Prostate gland (tissue), 2 donors: ENCODE measurements at places on chromosomes 6 and 20. TPM values are rescaled to one million over a fixed set of nuclear protein-coding genes. Genes with fewer than 3 reads are reported as not detected.

C20orf144 gene
- 0.91 TPM for total RNA-seq

DNA sequence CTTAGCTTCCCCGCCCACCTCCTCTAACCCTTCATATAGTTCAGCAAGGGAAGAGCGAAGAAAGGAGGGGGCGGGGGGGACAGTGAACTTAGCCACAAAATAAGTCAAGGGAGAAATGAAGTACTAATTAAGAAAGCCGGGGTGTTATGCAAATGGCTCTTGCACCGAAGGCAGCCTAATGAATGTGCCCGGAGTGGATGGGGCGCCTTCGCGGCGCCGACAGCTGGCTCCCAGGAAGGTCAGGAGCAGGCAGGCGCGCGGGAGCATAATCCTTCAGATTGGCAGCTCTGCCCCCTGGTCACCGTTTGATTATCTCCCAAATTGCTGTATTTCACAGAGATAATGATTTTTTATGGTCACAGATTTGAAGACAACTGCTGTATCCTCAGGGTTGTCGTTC is 395.1 kb downstream of the TFAP2B start:
- DNase-seq: no peak

- DNase-seq: no peak
These were observed 77.0 kb downstream of the MMS22L start for GRCh38 chr6:97205966-97206365.

- no peak for DNase-seq
These were observed 875.3 kb downstream of the EYS start for GRCh38 chr6:64831680-64832079.

FRS3 gene
- total RNA-seq: 18.4 TPM

PCSK2 gene
- total RNA-seq: 2.7 TPM

- DNase-seq: no peak
These were observed 173.8 kb downstream of the GMPR start for GRCh38 chr6:16412171-16412570.
